COR-L47 (cell line): ENCODE measurements at places on chromosomes 11 and 22.

GRCh38 chr22:30887453-30887852 lies 81.1 kb downstream of the MORC2 start:
- no peak for DNase-seq

GRCh38 chr11:2301631-2302305 lies at the start of the genes C11orf21 and TSPAN32:
Gene C11orf21 (minus strand): TSS chr11:2301918. CDS start chr11:2301808, 110 bp downstream.
Gene TSPAN32 (plus strand): TSS chr11:2302013. CDS start chr11:2302150, 137 bp downstream.
- DNase-seq: no peak

DNA sequence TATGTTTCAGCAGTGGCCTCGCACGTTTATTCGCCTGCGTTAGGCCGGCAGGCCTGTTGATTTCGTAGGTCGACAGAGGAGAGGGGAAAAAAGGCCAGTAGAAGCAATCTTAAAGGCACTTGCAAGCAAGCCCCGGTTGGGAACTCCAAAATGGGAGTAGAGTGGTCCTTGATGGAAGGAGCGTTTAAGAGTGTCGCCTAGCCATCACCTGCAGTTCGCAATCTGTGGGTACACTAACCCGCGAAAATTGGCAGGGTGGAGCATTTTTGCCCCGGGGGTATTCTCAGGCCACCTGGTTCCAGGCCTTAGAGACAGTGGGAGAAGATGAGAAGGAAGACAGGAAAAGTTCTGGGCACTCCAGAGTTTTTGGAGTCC lies 1.1 kb downstream of the EWSR1 start:
- no peak for DNase-seq

- no peak for DNase-seq
These were observed 68.9 kb upstream of the SEPTIN5 start for GRCh38 chr22:19645391-19645790.

DNA sequence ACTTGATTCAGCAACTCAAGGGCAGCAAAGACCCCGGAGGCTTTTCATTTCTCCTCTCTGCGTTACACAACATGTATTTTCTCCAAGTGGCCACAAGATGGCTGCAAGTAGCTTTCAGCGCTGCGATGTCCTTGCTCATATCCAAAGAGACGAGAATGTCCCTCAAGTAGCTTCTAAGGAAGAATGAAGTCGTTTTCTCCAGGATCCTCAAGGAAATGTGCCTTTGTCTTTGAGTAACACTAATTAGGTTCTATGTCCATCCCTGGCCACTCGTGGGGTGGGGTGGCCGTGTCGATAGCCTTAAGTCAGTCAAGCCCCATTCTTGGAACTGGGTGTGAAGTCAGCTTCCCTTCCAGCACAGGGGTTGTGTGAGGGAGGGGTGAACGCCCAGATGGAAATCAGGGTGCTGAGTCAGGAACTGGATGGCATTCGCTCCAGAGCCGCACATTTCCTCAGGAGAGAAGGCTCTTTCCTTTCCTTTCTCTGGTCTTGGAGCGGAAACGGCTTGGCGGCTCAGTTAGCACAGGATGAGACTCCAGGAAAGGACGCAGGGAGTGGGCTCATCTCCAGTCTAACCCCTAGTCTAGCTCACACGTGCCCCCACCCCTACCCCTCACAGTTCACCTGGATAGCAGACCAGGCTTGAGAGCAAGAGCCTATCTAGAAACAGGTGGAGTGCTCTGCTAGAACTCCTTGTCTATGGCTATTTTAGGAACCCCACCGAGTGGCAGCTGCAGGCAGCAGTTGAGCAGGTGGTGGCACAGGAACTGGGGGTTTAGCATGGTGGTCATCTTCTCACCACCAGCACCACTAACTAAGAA lies 44.3 kb downstream of the NNMT start:
- DNase-seq: peak; percentile 77

GRCh38 chr11:42013656-42014201 lies 554.3 kb upstream of the LRRC4C start:
- DNase-seq: no peak

- DNase-seq: no peak
These were observed 751.4 kb downstream of the KCNA4 start for GRCh38 chr11:29265381-29265780.

GRCh38 chr11:10605941-10606381 lies 37.5 kb upstream of the LYVE1 start:
- DNase-seq: no peak

- DNase-seq: no peak
These were observed 33.2 kb upstream of the ZBTB16 start for GRCh38 chr11:114026355-114026754.

DNA sequence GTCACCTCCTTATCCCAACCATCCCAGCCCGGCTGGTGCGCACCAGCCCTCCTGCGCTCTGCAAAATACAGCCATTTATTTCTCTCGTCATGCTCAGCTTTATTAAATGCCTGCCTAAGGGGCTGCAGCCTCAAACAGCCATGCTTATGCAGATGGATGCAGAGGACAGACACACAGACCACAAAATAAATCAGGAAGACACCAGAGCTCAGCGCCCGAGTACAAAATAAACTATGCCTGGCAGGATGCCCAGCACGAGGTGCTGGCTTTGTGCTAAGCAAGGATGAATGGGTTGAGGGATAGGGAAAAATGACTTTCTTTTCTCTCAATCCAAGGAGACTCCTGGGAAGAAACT lies 70.5 kb downstream of the RPUSD4 start:
- DNase-seq: peak; percentile 54

- DNase-seq: no peak
These were observed 3.3 kb upstream of the FXYD6 start for GRCh38 chr11:117879516-117880480.

GRCh38 chr11:128235426-128235825 lies 351.9 kb downstream of the ETS1 start:
- no peak for DNase-seq

- no peak for DNase-seq
These were observed 32.2 kb downstream of the C2CD3 start for GRCh38 chr11:74138572-74138971.

GRCh38 chr11:43923406-43924111 lies 18.9 kb upstream of the C11orf96 start:
- DNase-seq: no peak

GRCh38 chr22:44491269-44492035 lies 6.6 kb downstream of the RTL6 start:
- no peak for DNase-seq

GRCh38 chr11:2767071-2767470 lies 67.3 kb upstream of the KCNQ1OT1 start:
- DNase-seq: no peak

DNA sequence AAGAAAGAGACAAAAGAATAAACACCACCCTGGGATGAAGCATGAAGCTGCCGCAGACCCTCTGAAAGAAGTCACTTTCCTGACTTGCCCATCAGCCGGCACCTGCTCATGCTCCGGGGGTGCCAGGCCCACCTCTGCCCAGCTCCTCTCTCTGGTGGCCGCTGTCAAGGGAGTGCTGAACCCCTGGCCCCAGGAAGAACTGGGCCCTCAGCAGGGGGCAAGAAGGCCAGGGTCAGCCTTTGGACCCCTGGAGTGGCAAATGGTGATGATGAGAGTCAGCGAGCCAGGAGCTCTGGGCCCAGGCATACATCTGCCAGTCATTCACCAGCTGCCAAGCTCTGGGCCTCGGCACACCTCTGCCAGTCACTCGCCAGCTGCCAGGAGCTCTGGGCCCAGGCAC lies 17.4 kb downstream of the TTLL8 start:
- DNase-seq: no peak

DNA sequence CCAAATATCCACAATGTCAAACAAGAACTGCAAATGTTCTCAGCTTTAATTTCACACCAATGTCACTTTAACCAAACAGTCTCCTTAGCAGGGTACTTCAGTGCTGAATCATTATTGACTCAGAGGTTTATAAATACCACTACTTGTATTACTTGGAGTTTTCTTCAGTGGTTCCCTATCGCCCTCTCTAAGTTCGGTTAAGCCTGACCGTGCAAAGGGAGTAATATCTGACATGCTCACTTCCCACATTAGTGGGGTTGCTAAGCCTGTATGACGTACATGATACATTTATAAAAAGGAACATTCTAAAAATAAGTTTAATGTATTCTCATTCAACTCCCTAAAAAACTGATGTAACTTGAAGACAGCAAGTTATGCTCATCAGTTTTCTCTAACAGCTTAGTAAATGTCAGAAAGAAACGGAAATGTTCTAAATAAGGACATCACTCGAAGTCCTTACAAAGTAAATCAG lies 93.1 kb upstream of the ZC3H12C start:
- DNase-seq: no peak

- no peak for DNase-seq
These were observed 12.2 kb upstream of the LMO2 start for GRCh38 chr11:33904102-33904501.

GRCh38 chr11:129247135-129247534 lies 55.0 kb upstream of the ARHGAP32 start:
- no peak for DNase-seq

DNA sequence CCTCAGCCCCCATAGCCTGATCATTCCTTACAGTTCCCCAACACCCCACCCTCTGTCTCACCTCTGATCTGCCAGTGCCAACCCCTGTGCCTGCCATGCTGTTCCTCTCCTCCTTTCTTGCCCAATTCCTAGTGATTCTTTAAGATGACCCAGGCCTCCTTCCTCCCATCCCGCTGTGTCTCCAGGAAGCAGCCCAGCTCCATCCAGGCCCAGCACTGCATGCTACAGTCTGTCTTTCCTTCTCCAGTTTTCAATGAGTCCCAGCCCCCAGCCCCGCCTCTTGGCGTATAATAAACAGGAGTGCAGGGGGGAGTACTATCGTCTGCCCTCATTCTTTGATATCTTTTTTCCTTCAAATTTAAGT lies 12.3 kb downstream of the LTBP3 start:
- DNase-seq: no peak

GRCh38 chr11:64694821-64695365 lies 28.1 kb downstream of the NRXN2 start:
- DNase-seq: peak; percentile 71

- DNase-seq: no peak
These were observed 36.8 kb upstream of the TP53I11 start for GRCh38 chr11:44987506-44987905.
